ENCODE measurements at places on chromosomes 1 and 21.
A peak's percentile ranks its signal among the peaks of the same experiment; 100 is the strongest.

- no peak for DNase-seq
These were observed 35.4 kb downstream of the MIA3 start for GRCh38 chr1:222653178-222653827.

GRCh38 chr1:154497026-154497806, 4.8 kb upstream of the TDRD10 start:
- DNase-seq: peak; percentile 66

DNA sequence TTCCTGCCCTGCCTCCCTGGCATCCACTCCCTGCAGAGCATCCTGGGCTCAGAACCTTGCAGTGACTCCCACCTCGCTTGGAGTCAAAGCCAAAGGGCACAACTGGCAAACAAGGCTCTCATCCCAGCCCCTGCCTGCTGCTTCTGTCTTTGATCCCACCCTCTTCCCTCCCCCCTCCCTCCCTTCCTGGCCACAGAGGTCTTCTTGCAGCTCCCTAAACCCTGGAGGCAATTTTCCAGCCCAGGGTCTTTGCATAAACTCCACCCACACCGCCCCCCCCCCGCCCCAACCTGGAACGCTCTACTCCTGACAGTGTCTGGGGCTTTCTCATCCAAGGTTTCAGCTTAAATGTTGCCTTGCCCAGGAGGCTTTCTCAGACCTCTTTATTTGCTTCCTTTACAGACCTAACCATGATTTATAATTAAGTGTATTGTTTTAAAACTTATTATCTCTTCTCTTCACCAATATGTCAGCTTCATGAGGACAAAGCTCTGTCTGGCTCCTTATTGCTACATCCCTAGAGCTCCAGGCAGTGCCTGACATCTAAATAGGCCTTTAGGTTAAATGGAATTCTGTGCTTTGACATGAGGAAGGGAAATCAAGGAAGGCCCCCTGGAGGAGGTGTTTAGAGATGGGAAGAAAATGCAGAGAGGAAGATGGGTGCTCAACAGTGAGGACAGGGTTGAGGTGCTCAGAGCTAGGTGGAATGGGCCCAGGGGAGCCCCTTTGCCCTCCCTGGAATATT, 37.7 kb upstream of the PADI1 start:
- DNase-seq: no peak

DNA sequence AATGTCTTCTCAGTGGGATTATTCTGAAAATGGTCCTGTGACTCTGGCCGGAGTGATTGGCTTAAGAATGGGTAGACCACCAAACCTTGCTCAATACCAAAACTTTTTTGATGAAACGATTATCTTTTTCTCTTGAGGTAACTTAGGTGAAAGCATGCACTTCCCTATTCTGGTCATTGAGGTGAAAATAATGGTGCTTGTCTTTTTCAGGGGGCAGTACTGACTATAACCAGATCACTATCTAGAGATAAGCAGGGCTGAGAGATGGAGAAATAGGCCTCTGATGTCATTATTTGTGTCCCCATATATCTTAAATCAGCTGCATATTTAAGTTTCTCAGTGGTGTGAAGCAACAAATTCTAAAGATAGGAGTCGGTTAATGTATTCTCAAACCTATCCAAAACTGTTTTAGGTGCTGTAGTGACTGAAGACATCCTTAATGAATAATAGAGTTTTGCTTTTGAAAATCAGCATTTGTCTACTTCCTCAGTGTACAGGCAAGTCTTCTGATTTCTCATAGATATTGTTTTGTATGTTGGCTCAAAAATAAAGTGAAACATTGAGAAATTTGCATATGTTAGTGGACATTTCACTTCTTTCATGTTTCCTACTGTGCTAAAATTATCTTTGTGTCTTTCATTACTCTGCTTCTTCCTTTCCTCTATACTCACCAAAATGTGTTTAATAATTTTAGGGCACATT, 735.3 kb upstream of the ADGRL4 start:
- no peak for DNase-seq
